ENCODE measurements at places on chromosomes 7 and 10.
A peak's percentile ranks its signal among the peaks of the same experiment; 100 is the strongest.

- DNase-seq, result no peak
These were observed 11.7 kb downstream of the AASS start for GRCh38 chr7:122132341-122132740.

- DNase-seq, result no peak
These were observed 59.9 kb downstream of the CACUL1 start for GRCh38 chr10:118694848-118695247.

GRCh38 chr7:7970531-7971307, 2.1 kb downstream of the GLCCI1 start:
- no peak for DNase-seq

DNA sequence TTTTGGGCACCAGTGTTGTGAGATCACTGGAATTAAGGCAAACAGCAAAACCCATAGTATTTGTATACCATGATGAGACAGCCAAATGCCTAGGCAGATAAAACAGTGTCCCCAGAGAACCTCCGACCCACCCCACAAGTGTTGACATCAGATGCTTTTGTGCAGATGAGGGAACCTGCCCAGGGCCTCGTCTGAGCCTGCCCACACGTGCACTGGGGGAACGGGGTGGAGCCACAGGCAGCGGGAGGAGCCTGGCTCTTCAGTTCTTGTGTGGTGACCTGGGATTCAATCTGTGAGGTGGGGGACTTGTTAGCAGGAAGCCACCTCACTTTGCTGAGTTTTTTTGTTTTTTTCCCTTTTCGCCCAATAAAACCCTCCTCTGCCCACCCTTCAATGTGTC, 33.4 kb upstream of the OPTN start:
- DNase-seq, result no peak

DNA sequence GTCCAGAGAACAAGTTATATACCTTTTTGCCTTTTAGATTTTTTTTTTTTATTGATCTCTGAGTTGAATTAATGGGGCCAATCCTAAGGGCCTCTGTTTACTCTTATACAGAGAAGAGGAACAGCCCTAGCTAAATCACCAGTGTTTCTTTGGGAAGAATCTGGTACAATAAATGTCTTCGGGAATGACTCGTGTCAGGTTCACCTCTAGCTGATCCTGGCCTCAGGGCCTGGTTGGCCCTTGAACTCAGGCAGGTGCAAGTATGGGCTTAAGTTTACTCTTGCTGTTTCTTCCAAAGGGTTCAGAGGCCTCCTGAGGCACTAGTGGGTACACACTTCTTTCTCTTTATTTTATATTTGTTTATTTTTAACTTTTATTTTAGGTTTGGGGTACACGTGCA, 71.0 kb downstream of the LRMDA start:
- DNase-seq, result no peak

DNA sequence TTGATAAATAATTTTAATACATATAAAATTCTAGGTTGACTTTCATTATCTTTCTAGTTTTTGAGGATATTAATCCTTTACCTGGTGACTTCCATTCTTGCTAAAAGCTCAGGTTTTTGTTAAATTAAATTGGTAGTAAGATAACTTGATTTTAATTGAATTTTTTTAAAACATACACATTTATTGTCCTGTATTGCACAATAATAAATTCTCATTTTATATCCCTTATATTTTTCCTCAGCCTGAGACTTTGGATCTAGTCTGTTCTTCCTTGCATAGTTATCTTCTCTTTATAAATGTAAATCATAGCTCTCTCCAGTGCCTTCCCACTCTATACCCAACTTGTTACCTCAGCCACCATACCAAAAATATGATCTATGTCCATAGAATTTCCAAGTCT, 212.9 kb upstream of the CNTNAP2 start:
- DNase-seq, result no peak

DNA sequence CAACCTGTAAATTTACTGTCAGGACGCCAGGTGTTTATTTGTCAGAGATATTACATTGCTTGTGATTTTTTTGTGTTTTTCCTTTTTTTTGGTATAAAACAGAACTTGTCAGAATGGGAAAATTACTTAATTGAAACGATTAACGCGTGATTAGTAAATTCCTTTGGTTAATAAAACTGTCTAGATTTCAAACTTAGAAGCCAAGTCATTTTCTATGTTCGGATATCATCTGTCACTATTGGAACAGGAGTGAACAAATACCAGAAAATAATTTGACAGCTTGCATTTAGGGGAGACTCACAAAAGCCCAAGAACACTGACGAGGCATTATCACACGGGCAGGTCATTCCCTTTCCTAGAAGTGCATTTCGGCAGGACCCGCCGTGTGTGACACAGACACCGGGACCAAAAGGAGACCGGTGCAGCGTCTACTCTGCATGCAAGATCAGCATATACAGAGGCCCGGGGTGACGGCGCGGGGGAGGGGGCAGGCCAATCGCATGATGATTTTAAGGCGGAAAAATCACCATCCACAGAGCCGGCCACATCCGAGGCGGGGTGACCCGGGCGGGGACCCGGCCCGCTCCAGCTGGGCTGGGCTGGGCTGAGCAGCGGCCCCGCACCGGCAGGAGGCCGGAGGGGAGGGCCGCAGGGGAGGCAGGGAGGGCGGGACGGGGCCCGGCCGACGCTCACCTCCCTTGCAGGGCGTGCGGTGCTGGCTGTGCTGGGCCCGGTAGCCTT, 841 bp downstream of the GLUD1 start:
- DNase-seq, result peak; percentile 37

- no peak for DNase-seq
These were observed 32.9 kb upstream of the CALN1 start for GRCh38 chr7:72445075-72445474.

DNA sequence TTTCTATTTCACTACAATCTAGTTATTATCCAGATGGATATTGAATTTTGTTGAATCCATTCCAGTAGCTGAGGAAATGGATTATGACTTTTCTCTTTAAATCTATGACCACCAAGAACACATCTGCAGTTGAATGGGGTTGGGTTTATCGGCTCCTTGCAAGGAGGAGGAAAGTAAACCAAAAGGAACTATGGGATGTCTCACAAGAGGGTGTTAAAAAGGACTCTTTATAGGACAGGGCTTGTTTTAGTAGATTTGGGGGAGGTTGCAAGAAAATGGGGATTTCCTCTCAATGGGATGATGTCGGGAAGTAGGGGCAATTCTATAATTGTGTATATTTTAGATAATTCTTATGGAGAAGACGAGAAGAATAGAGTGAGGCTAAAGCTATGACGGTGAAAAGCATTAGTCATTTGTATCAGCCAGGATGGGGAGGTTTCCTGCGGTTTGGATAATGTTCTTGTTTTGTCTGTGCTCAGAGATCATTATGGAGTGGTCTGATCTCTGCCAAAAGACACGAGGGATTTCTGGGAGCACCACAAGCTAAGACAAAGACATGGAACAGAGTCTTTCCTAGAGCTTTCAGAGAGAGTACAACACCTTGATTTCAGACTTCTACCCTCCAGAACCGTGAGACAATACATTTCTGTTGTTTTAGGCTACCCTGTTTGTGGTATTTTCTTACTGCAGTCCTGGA, 5.3 kb upstream of the LRRC61 start:
- no peak for DNase-seq
